IMR-90 (cell line): ENCODE measurements at places on chromosomes 6 and 20.
A peak's percentile ranks its signal among the peaks of the same experiment; 100 is the strongest.

GRCh38 chr6:140341272-140341671 lies 966.8 kb upstream of the CITED2 start:
- H3K36me3 ChIP-seq: no peaks in the 10 kb centered on the region
- no peak for DNase-seq
- no peaks in the 10 kb centered on the region for H3K27me3 ChIP-seq
- H3K4me1 ChIP-seq: peaks cover 4% of the 10 kb centered on the region
- H3K4me3 ChIP-seq: no peak overlapping the region
- no peak overlapping the region for H3K27ac ChIP-seq

- no peak overlapping the region for H3K27ac ChIP-seq
- no peaks in the 10 kb centered on the region for H3K36me3 ChIP-seq
- DNase-seq: no peak
Observed at GRCh38 chr6:86031713-86032112, 389.0 kb upstream of the SYNCRIP start.

DNA sequence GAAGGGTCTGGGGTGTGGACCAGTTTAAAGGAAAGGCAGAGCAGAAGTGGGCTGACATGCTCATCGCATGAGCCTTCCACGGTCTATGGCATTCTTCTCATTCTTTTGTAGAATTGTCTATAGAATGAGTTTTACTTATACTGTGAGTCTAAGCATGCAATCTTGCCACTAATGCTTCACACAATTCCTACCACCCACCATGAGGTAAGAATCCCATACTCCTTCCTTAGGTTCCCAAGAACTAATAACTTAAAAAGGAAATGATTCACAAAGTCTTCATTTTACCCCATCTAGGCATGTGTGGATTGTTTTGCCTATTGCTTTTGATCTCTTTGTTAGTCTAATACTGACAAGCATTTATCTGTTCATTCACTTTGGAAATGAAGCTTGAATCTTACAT lies 195.2 kb downstream of the LY86 start:
- no peak overlapping the region for H3K4me3 ChIP-seq
- no peaks in the 10 kb centered on the region for H3K36me3 ChIP-seq
- H3K27ac ChIP-seq: no peak overlapping the region
- DNase-seq: no peak
- H3K27me3 ChIP-seq: peaks cover 3% of the 10 kb centered on the region; the same call in 1 of the 2 replicates

DNA sequence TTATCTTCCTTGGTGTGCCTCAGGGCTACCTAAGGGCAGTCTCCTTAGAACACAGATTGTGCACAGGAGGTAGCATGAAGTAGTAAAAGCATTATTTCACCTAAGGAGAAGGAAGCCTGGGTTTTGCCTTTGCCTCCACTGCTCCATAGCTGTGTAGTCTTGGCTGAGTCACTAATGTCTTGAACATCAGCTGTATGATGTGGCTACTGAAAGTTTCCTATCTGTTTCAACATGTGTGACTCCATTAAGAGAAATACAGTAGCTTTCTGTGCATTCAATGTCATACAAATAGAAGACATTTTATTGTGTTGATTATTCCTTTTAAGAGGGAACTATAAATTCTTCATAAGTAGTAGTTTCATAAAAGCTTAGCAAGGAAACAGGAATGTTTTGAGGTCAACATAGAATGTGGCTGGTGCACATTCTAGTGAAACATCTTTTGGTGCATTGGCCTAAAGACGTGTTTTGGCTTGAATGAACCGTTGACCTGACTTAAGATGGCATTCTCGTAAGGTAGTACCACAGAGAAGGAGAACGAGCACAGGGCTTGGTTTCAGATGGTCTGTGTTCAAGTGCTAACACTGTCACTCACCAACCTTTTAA lies 70.6 kb downstream of the CTNNBL1 start:
- DNase-seq: no peak
- no peak overlapping the region for H3K27ac ChIP-seq
- no peak overlapping the region for H3K4me3 ChIP-seq
- H3K4me1 ChIP-seq: peaks cover 2% of the 10 kb centered on the region; the same call in 1 of the 2 replicates
- peaks cover 2% of the 10 kb centered on the region; the same call in 1 of the 2 replicates for H3K36me3 ChIP-seq

DNA sequence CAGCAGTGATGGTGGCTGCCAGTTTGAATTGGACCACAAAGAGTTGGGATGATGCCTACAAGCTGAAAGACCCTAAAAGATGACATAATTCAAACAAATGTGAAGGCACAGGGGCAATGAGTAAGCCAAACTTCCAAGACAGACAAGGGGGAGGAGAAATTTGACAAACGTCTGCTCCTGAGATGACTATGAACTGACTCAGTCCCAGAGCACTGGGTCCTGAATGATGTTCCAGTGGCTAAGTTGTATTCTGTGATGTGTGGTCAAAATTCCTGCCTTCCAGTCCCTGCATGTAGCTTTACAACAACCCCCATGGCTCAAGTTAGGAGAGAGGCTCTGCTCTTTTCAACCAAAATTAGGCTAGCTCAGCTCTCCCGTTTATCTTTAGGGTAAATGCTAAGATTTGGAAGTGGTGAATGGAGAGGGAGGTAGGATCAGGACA lies 86.1 kb upstream of the SIRPA start:
- no peaks in the 10 kb centered on the region for H3K27me3 ChIP-seq
- H3K4me3 ChIP-seq: no peak overlapping the region
- peaks cover 40% of the 10 kb centered on the region for H3K4me1 ChIP-seq
- H3K27ac ChIP-seq: peak overlapping the region; percentile 98
